LoVo (cell line): ENCODE measurements at places on chromosomes 5 and 9.

DNA sequence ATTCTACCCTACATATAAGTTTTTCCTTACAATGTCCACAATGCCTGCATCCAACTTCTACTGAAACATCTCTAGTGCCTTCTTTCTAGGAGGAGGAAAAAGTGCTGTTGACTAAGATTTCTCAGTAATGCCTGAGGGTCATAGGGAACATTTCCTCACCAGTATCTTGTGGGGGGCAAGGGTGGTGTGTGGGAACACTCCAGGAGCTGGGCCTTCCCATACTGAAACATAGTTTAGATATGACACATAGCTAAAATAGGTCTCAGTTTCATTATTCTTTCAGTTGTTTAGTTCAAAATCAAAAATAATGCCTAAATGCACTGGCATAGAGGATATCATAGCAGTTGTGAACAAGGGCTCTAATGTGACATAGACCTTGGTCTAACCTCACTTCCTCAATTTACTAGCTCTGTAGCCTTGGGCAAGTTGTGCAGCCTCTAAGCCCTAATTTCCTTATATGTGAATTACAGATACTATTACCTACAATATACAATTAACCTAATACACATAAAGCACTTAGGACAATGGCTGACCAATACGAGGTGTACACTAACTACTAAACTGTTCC, 66.1 kb downstream of the HAPLN1 start:
- no peak for DNase-seq

- DNase-seq = no peak
These were observed 16.3 kb downstream of the PDGFRB start for GRCh38 chr5:150139334-150139733.

DNA sequence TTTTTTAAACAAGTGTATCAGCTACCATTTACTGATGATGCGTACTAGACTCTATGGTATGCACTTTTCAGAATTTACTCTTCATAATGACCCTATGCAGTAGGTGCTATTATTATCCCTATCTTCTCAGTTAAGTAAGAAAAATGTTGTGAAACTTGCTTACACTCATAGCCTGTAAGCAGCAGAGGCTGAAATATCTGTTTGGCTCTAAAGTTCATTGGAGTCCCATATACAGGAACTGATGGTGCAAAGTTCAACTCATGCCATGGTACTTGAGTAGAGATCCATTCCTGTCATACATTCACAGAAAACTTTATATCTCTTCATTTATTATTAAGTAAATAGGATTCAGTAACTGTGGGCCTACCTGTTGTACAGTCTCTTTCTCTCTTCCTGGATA, 41.4 kb upstream of the CCDC112 start:
- DNase-seq = no peak

- no peak for DNase-seq
These were observed 131.9 kb downstream of the NPR3 start for GRCh38 chr5:32842813-32843530.

- DNase-seq = no peak
These were observed 30.7 kb downstream of the ACOT12 start for GRCh38 chr5:81363093-81363871.

DNA sequence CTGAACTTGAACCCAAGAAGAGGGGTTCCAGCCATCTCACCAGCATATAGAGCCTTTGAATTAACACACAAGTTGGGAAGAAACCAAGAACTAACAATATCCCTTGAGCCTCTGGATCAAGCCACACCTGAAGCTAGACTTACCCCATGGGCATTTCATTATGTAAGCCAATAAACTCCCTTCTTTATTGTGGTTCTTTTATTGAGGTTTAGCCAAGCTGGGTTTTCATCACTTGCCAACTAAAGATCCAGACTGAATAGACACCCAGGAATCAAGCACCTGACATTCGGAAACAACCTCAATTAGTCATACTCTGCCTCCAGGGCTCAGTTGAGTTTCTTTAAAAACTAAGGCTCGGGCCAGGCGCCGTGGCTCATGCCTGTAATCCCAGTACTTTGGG, 226.7 kb downstream of the AGTPBP1 start:
- peak; percentile 57 for DNase-seq

DNA sequence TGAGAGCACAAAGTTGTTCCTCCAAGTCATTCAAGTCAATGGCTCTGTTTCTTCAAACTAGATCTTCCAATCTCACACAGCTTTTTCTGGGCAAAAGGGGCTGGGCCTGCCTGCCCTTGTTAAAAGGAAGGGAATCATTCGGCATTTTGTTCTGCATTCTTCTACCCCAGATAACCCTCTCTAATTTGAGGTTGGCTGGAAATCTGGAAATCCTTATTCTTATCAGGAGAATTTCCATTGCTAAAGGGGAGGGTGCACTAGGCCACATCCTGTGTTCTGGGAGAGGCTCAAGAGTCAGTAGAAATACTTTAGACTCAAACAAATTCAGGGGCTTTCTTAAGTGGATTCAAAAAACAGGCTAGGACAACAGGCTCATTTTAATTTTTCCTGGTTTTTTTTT, 384.7 kb upstream of the ZNF462 start:
- DNase-seq = no peak

DNA sequence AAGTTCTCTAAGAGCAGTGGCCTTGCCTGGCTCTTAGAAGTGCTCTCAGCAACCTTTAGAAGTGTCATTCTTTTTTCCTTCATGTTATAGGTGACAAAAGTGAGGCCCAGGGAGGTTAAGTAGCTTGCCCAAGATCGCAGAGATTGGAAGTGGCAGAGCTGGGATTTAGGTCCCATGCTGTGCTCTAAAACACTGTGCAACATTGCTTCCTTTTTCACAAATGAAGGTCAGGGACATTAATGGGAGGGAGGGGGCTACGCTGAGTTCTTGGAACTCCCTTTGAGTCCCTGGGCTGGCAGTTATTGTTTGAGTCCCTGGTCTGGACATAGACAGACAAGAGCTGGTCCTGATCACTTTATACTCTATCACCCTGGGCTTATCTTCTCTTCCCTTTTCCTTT, 45.3 kb downstream of the PAM start:
- DNase-seq = no peak

- no peak for DNase-seq
These were observed 115.9 kb upstream of the GAS1 start for GRCh38 chr9:87063246-87063645.

- DNase-seq = peak; percentile 67
These were observed 20.7 kb downstream of the NLN start for GRCh38 chr5:65742565-65743231.

DNA sequence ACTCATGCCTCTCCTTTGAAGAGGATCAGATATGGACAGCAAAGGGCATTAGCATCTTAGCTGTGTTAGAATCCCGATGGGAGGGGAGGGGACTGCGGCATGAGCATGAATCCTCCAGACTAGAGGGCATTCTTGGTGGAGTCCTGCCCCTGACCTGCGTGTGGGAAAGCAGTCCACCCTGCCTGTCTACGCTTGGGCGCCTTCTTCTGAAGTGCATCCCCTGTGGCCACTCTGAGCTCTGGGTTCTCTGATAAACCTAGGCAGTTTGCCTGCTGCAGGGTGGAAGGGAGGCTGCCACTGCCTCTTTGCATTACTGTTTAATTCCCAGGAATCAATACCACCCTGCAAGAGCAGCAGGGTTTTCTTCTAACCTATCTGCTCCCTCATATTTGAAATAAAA, 169.3 kb downstream of the INSYN2B start:
- DNase-seq = no peak

GRCh38 chr5:55665065-55665464, 47.1 kb downstream of the SLC38A9 start:
- DNase-seq = no peak

DNA sequence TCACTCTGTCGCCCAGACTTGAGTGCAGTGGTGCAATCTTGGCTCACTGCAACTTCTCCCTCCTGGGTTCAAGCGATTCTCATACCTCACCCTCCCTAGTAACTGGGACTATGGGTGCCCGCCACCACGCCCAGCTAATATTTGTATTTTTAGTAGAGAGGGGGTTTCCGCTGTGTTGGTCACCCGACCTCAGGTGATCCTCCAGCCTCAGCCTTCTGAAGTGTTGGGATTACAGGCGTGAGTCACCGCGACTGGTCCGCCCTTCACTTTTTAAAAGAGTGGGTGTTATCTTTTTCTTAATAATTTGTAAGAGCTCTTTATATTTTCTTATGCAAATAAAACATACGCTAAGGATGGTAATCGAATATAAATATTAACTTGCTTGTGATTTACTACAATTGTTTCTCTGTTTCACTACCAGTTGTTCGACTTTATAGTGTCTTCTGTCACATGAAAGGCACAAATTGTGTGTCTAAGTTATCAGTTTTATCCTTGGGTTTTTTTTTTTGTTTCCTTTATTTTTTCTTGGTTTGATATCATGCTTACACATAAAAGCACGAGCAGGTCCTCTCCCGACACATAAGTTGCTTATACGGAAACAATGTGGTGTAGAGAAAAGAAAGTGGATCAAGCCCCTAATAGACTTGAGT, 1.9 kb upstream of the GPBP1 start:
- peak; percentile 67 for DNase-seq

GRCh38 chr5:17218353-17219005, 1.0 kb downstream of the BASP1 start:
- no peak for DNase-seq

DNA sequence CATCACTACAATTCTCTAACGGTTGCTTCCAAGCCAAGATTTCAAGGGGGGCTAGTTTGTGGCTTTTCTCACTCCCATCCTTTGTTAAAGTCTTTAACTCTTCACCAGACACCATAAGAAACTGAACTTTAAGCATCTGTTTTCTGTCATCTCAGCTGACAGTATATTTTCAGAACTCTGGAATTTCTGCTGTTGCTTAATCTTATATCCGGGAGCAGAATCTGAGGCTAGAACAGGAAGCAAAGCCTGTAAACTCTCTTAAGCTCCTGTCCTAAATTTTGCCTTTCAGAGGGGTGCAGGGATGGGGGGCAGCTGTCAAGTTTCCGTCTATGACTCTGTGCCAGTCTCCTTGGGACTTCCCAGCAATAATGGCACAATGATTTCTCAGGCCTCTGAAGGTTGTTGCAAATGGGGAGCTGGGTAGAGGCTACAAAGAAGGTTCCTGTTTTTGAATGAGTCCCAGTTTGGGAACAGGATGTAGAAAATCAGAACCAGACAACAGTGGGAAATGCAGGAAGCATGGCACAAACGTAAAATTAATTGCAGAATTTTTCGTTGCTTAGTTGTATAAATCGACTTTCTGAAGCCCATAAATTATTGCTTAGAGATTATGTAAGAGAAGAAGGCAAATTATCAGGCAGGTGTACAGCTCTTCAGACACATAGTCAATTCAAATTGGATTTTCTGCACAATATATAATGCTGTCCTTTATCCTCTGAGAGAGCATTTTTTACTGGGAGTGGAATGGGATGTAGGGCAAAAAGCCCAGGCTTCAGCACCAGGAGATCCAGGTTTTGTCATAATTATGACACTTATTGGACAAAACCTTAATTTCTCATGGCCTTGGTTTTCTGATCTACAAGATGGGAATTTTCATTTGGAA, 430.9 kb downstream of the DMAC1 start:
- no peak for DNase-seq

DNA sequence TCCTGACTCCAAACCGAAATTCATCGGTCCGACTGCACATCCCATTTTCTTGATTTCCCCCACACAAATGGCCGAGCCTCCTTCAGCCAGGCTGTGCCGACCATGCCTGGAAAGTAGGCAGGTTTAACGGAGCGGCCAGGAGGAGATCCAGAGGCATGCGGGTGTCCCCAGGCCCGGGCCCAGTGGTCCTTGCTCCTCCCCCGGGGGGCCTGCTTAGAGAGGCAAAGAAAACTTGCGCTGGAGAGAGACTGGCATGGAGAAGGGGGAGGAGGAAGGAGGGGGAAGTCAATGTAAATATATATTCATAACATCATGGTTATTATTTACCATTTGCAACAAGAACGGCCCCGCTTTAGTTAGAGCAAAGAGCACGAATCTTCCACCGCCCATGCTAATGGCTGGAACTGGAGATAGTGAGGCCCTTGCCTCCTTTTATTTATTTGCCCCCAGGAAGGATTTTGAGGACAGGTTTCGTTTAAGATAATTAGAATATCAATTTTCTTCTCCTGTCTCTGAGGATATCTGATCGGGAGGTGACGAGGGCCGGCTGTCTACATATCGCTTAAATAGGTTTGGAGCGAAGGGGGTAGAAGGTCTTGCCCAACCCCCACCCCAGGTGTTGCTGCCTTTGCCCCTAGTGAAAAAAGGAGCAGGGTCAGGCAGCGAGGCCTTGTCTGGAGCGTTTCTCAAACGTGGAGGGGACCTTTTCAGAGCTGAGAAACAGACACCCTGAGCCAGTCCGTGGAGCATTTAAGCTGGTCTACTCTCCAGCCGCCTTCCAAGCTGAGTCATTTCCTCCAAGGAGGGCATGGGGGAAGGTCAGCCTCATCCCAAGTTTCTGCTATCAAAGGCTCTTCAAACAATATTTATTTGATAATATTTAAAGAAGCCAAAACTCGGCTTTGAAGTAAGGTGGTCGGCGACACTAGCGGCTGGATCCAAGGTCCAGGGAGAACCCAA, 2.5 kb downstream of the BARHL1 start:
- no peak for DNase-seq

GRCh38 chr9:17793713-17794622, 215.1 kb downstream of the SH3GL2 start:
- DNase-seq = peak; percentile 7

GRCh38 chr5:117394506-117395157, 820.0 kb upstream of the SEMA6A start:
- DNase-seq = no peak

GRCh38 chr9:71446473-71447411, 321.6 kb downstream of the CEMIP2 start:
- DNase-seq = peak; percentile 34

GRCh38 chr9:21810881-21811280, 8.4 kb downstream of the MTAP start:
- no peak for DNase-seq

DNA sequence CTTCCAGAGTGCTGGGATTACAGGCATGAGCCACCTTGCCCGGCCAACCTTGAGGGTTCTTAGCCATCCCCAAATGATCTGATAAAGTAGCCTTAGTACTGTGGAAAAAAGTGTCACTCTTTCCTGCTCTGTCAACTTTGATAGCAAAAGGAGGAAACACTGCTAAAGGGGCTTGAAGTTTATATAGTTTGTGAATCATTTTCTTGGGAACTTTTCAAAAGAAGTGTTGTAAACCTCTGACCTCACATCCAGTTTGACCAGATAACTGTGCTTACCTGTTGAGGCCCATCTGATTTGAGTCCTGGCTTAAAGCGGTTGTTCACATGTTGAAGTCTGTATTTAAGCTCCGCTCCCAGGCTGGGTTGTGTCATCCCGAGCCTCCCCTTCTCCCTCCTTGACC, 303.3 kb downstream of the DOCK8 start:
- peak; percentile 22 for DNase-seq

GRCh38 chr9:122190597-122191381, 31.1 kb downstream of the MORN5 start:
- DNase-seq = peak; percentile 18

DNA sequence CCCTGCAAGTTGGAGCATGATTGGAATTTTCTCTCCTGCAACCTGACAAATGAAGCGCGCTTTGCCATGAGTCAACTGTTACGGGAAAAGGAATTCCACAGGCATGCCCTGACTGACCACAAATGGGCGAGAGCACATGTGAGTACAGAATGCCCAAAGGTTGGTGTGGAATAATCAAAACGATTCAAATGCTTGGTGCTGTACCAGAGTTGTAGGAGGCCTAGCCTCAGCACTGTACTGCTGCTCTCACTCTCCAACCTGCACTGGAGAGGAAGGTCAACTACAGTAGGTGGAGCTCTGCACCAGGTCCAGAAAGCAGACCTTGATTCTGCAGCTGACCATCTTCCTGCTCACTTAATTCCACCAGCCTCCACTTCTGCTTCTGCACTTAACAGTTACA, 406.9 kb upstream of the ACTBL2 start:
- peak; percentile 48 for DNase-seq

- no peak for DNase-seq
These were observed 17.4 kb downstream of the ADAMTS19 start for GRCh38 chr5:129477532-129477931.

- DNase-seq = no peak
These were observed 36.8 kb downstream of the SLC22A5 start for GRCh38 chr5:132406144-132406783.
